ENCODE measurements at places on chromosomes 1 and 21.

GRCh38 chr1:6301526-6301925, 40.6 kb upstream of the GPR153 start:
- DNase-seq = no peak

DNA sequence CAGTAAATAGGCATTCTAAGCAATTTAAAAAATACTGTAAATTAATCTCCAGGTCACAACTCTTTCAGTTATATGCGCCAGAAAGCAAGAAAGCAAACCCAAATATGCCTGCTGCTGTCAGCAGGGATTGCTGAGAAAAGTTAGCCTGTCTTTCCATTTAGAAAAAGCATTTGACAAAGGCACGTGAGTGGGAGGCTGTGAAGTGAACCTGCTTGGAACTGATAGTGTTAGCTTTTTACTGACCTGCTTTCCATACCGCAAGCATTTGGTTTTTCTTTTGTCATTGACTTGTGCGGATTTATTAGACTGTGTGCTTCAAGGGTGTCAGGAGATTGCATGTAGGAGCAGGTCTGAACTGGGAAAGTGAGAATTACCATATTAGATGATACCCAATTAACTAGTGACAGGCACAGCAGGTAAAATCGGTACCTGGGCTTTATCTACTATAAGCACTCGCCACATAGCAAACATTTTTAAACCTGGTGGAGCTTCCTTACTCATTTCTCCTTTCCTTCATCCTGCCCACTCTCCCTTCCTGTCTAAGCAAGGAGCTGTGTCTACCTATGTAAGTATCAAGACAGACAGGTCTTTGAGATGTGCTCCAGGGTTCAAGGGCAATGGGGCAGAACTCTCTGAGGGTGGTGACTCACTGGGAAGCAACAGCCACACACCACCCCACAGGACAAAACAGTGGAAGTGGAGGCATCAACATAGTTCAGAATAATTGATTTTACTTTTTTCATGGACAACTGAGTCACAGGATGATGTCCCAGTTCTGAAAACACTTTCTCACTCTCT, 323.9 kb downstream of the DISC1 start:
- peak; percentile 8 for DNase-seq

- peak; percentile 86 for DNase-seq
Measured at GRCh38 chr1:213138391-213138790, 87.3 kb downstream of the RPS6KC1 start.

DNA sequence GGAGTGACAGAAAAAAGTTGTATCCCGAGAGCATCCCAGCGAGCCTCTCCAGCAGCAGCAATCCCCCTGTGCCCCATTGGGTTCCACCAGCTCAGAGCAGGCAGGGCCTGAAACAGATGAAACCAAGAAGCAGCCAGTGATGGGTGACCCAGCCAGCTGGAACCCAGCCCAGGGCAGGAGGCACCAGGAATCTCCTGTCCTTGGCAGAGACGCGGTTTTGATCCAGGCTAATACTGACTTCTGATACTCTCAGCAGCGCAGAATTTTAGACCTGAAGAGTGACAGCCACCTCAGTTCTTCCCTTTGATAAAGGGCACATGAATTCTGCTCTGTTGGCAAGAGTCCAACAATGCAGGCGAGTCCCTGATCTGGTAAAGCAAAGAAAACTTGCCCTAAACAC, 11.4 kb upstream of the OLIG1 start:
- DNase-seq = no peak

DNA sequence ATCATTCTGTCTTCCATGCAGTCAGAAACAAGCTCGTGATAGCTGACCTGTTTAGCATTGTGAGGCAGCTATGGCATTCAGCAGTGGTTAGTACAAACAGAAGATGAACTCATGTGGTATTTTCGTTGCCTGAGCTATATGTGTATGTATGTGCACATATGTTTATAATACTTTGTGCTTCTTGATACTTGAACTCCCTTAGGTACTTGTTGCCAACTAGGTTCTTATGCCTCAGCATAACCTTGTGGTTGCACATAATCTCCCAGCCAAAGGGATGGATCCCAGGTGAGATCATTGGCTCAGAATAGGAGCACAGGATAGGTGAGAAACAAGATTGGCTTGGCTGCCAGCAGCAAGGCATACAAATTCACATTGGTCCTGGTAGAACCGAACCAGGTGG, 86.1 kb downstream of the VPS26C start:
- DNase-seq = no peak

GRCh38 chr1:15090373-15090772, 63.2 kb upstream of the TMEM51 start:
- DNase-seq = peak; percentile 75

GRCh38 chr1:108817016-108817415, 39.9 kb downstream of the AKNAD1 start:
- peak; percentile 54 for DNase-seq

- DNase-seq = no peak
Measured at GRCh38 chr1:96683931-96684330, 37.7 kb upstream of the PTBP2 start.

DNA sequence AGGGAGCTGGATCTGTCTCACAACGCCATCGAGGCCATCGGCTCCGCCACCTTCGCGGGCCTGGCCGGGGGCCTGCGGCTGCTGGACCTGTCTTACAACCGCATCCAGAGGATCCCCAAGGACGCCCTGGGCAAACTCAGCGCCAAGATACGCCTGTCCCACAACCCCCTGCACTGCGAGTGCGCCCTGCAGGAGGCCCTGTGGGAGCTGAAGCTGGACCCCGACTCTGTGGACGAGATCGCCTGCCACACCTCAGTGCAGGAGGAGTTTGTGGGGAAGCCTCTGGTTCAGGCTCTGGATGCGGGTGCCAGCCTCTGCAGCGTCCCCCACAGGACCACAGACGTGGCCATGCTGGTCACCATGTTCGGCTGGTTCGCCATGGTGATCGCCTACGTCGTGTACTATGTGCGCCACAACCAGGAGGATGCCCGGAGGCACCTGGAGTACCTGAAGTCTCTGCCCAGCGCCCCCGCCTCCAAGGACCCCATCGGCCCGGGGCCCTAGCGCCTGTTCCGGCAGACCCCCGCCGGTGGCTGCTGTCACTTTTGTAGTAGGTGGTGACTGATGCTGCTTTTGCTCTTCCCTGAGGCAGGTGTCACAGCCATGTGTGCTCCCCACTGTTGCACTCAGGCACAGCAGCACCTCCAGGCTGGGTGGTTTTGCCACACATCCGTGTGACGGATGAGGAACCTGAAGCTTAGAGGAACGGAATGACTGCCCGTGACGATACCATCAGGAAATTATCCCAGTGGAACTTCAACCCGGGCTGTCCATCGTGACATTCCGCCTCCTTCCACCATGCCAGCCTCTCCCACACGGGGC, 1.8 kb downstream of the LRRC3 start:
- no peak for DNase-seq

DNA sequence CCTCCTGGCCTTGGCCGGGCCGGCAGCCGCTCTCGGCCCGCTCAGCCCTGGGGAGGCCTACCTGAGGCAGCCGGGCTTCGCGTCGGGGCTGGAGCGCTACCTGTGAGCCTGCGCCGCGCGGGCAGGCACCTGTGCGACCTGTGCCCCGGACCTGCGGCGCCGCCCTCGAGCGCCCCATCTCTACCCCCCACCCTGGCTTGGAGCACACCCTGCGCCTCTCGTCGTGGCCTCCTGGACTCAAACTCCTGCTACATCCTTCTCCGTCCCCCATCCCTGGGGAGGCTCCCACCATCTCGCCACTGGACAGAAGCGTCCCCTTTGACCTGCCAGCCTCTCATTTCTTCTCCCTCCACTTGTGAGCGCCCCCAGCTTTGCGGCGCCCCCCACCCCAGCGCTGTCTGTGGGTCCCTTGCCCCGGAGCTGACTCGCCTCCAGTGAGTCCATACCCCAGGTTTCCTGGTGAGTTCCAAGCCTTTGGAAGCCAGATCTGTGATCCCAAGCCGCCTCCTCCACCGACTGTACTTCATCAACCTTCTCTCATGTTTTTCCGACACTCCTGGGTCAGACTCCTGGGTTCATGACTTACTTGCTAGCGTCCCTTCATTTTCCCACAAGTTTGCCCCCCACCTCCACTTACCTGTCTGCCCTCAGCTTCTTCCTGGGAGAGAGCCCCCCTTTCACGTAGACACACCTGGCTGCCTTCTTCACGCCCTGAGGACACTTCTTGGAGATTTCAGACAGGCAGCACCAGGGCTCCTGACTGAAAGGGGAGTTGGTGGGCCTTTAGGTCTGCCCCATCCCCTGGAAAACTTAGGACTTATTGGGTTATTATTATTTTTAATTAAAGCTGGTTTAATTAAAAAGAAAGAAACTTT, 1.3 kb downstream of the FOXE3 start:
- no peak for DNase-seq

- peak; percentile 92 for DNase-seq
Measured at GRCh38 chr1:198199105-198199504, 42.3 kb downstream of the NEK7 start.

DNA sequence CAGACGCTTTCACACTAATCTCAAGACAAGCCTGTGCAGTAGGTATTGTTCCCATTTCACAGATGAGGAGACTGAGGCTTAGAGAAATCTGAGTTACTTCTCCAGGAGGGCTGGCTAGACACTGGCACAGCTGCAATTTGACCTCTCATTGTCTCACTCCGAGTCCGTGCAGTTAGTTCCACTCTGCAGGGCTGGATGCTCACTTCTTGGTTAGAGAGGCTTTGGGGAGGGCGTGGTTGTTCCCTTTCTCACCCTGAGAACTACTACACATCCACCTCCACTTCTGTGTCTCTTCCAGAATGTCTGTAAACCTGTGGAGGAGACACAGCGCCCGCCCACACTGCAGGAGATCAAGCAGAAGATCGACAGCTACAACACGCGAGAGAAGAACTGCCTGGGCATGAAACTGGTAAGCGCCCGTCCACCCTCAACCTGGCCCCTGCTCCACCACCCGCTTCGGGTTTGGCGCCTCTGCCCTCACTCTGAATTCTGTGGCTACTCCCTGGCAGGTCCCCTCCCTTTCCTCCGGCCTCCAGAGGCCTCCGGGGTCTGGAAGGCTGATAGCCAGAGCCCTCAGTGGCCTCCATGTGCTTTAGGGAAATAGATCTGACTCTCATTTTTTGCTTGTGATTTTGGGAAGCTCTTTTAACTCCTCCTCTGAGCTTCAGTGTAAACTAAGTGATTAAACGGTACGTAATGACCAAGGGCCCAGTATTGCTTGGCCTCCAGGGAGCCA, 29.1 kb downstream of the EIF2D start:
- no peak for DNase-seq

GRCh38 chr1:206685334-206685768, 646 bp downstream of the MAPKAPK2 start:
- peak; percentile 70 for DNase-seq

DNA sequence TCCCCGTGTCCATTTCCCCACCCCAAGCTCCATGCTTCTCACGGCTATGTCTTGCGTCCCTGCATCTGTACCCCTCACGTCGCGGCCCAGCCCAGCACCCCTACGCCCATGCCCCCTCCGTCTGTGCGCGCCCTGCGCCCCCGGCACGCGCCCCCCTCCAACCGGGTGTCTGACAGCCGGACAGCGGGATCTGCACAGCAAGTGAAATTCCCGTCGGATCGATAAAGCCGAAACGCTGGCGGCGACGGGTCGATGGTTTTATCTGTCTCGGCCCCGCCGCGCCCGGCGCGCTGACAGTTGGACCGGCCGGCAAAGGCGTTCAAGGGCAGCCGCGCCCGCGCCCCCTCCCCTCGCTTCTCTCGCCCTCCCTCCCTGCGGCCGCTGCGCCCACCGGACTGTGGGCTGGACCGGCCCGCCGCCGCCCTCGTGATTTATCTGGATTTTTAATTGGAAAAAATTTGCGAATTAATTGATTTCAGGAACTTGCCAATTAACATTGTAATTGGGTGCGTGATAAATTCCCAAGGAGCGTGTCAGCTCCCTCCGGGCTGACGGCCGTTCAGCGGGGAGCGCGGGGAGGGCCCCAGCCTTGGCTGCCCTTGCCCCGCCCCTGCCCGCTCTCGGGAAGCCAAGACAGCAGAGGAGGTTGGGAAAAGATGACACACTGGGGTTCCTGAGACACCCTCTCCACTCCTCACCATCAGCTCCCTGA, 57.1 kb downstream of the TMEM53 start:
- DNase-seq = peak; percentile 31

GRCh38 chr1:156465747-156466365, 34.7 kb downstream of the MEF2D start:
- peak; percentile 46 for DNase-seq

DNA sequence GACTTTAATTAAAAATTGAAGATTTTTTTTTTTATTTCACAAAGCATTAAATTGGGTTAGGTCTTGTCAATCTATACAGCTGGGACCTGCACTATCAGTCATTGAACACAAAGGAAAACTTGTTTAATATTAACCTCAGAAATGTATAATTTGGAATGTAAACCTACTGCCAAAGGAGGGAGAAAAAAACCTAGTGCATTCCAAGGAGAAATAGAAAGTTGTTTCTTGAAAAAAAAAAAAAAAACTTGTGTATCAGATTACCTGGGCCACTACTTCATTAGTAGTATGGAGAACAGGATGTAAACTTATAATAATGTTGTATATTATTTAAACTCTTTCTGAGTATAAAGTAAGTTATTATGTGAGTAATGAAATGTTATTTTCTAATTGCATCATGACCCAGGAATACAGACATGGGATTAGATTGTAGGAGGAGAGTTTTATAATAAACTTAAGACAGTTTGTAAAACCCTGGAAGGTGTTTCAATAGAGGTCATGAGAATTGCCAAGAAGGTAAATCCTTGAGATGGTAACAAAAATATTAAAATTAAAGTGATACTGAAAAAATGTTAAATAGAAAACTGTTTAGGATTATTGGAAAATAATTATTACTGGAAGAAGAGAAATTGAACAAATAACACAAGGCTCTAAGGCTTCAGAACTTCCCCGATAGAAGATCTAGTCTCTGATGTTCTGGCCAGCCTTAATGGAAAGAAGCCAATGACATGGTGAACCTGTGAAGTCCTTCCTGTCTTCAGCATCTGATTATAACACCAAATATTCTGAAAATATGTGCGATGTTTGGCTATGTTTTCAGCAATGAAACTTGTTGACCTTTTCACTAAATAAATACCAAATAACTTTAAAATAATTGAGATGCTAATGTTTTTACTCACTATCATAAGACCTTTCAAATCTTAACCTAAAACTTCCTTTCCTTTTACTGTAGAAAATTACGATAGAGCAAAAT, 412.8 kb upstream of the LYPLAL1 start:
- no peak for DNase-seq

- DNase-seq = no peak
Measured at GRCh38 chr1:31569596-31570173, 6.6 kb upstream of the TINAGL1 start.

DNA sequence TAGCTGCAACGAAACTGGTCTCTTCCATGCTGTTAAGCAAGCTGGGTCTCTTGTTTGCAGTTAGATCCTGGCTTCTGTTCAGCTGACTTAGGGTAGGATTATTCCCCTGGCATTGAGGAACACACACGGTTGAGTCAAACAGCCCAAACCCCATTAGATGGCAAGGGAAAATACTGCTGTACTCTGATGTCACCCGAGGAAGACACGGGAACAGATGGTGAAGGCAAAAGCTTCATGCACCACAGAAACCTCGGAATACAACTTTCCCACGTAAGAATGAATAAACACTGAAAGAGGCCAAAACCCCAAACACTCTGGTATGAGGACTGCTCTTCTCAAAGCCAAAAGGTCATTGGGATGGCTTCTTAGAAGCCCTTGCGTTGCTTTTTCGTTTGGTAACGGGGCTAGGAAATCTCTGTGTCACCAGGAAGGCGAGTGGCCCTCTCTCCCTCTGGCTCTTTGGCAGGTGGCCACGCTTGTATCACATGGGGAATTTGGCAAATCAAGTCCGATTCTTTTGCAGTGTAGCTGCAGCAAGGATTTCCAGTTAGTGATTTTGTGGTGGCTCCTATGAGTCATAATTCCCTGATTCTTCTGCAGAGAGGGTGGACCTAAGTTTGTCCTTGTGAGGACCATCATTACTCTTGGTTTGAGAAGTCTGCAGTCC, 16.7 kb upstream of the LYST start:
- DNase-seq = peak; percentile 92

Data from NCI-H69 (cell line).